ENCODE measurements at places on chromosomes 4 and X. TPM values are rescaled to one million over a fixed set of nuclear protein-coding genes. Genes with fewer than 3 reads are reported as not detected.

The SHISA3 gene
- 0.52 TPM for polyA plus RNA-seq

The IL13RA1 gene
- 18.6 TPM for polyA plus RNA-seq

GRCh38 chrX:31580726-31581125 is 508.9 kb upstream of the FTHL17 start:
- no peak for DNase-seq

- DNase-seq: peak; percentile 79
These were observed 111.9 kb upstream of the TMEM164 start for GRCh38 chrX:109890910-109891502.

- no peak for DNase-seq
These were observed 1034.2 kb upstream of the PCDH10 start for GRCh38 chr4:132114885-132115284.

Measured in spleen (tissue), 13 donors.